ENCODE measurements at places on chromosomes 2 and 18.

DNA sequence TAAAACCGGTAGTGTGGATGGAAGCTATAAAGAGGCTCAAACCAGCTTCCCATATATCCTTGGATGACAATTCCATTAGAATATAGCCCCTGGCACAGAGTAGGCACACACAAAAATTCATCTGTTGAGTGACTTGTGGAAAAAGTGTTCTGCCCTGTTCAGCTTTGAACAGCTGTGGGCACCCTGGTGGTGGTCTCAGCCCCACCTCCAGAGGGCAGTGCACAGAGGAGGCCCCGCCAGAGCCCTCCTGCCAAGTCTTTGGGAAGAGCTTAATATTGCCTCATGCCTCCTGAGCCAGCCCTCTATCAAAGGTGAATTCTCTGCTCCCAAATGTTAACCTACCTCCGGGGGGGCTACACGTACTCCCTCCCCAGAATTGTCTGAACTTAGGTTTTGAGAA, 30.4 kb downstream of the EPAS1 start:
- no peak for DNase-seq

DNA sequence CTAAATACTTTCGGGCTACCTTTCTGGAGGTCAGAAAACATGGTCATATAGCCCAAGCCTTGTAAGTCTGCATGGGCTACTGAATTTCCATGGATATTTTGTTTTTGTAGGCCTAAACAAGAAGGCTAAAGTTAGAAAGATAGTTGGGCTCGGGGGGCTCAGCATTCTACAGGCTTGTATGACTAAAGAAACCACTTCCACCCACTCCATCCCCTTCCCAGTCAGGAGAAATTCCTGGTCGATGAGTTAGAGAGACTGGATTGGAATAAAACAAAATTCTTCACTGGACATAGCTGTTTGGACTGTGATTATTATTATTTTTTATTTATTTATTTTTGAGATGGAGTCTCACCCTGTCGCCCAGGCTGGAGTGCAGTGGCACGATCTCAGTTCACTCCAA, 539.4 kb upstream of the TNP1 start:
- no peak for DNase-seq

- no peak for DNase-seq
These were observed 12.9 kb downstream of the ADCY3 start for GRCh38 chr2:24907116-24907515.

DNA sequence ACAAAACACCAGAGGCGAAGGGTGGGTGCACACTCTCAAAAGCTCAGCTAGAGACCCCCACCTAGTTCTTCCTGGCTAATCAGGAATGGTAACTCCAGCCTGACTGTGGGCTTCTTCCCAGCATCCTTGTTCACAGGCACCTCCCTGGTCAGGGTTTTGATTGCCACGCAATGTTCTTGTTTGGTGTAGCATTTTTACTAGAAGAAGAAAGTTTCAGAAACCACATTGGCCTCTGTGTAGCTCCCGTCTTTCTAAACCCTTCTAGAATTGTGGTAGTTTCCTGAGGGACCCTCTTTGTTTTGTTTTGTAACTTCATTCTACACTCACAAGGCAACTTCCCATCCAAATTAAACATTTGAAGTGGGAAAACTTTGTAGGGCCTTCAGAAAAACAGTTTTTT, 254.5 kb upstream of the EPAS1 start:
- no peak for DNase-seq

DNA sequence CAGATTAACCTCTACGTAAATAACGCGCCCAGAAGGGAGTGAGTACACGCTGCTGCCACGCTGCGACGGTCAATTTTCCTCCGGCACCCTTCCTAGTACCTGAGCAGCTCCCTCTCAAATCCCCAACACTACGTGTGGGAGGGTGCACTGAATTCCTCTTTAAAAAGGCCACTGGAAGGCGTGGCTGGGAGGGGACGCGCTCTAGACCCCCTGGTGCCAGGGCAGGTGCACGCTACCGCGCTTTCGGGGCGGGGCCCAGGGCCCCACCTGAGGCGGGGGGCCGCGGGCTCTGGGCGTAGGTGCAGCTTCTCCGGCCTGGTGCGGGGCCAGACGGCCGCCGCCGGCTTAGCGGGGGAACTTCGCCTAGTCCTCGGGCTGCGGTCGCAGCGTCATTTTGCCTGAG, 668 bp upstream of the ANKRD12 start:
- DNase-seq = peak; percentile 26

- no peak for DNase-seq
These were observed 30.1 kb upstream of the THOC1 start for GRCh38 chr18:297936-298335.

DNA sequence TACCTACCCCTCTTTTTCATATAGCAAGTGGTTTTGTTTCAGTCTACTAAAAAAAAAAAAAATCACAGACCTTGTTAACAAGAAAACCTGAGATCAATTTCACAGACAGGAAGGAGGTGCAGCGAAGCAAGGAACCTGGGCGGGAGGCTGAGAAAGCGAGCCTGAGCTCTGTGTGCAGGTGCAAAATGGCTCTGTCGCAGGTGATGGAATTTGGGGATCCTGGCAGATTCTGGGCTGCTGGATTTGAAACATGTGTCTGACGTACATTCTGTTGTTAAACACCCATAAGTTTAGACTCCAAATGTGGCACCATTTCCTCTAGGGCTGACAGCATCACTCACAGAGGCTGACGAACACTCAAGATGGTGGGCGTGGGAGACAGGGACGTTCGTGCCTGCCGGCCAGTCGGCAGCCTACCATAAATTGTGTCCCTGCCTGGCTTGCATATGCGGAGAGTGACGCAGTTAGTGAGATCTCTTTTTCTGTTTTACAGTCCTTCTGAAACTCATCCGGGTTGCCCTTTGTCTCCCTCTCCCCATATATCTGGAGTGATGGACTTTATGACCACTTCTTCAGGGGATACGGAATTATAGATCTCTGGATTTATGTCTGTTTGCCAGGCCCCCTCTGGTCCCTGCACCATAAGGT, 8.8 kb upstream of the DDX1 start:
- DNase-seq = no peak

- DNase-seq = no peak
These were observed 13.6 kb downstream of the AQP12A start for GRCh38 chr2:240705204-240705791.

DNA sequence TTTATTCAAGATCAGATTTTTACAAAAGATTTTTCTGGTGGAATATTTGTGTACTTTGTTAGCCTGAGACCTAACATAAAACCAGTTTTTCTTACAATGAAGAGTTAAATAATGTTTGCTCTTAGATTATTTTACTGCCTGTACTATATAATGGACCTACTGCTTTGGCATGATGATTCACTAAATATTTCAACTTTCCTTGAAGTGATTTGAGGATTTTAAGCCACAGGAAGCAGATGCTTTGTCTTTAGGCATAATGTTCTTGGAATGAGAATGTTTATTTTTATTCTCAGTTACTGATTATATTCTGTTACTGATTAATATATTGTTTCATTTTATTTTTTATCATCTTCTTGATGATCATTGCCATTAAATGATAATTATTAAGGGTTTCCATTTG, 175.3 kb upstream of the LRP1B start:
- no peak for DNase-seq

- peak; percentile 34 for DNase-seq
These were observed 582.8 kb downstream of the ZEB2 start for GRCh38 chr2:143936848-143937722.

- peak; percentile 72 for DNase-seq
These were observed 124.2 kb upstream of the ITGB6 start for GRCh38 chr2:160324161-160324800.

GRCh38 chr18:53375621-53376020, 848.8 kb downstream of the MBD2 start:
- no peak for DNase-seq

- no peak for DNase-seq
These were observed 25.7 kb upstream of the LPIN1 start for GRCh38 chr2:11720752-11721151.

DNA sequence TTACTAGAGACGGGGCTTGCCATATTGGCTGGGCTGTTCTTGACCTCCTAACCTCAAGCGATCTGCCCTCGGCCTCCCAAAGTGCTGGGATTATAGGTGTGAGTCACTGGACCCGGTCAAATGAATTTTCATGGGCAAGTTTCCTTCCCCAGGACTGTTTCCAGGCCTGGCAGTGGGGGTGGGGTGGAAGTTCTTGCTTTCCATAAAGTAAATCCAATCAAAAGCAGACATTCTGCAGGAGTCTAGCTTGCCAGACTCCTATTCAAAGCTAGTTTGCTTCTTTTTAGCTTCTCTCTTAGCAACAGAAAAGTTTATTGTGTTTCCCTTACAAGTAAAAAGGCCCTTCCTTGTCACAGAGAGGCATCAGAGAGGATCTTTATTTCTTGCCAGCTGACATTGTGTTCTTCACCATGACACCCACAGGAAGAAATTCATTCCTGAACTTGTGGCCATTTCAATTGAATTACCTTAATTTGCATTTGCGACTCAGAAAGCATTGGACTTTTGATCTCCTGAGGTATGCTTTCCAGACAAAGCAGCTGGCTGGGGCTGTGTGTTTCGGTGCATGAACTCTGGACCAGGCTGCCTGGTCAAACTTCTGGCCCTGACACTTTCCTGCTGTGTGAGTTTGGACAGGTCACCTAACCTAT, 37.9 kb downstream of the LYPD1 start:
- DNase-seq = peak; percentile 13

DNA sequence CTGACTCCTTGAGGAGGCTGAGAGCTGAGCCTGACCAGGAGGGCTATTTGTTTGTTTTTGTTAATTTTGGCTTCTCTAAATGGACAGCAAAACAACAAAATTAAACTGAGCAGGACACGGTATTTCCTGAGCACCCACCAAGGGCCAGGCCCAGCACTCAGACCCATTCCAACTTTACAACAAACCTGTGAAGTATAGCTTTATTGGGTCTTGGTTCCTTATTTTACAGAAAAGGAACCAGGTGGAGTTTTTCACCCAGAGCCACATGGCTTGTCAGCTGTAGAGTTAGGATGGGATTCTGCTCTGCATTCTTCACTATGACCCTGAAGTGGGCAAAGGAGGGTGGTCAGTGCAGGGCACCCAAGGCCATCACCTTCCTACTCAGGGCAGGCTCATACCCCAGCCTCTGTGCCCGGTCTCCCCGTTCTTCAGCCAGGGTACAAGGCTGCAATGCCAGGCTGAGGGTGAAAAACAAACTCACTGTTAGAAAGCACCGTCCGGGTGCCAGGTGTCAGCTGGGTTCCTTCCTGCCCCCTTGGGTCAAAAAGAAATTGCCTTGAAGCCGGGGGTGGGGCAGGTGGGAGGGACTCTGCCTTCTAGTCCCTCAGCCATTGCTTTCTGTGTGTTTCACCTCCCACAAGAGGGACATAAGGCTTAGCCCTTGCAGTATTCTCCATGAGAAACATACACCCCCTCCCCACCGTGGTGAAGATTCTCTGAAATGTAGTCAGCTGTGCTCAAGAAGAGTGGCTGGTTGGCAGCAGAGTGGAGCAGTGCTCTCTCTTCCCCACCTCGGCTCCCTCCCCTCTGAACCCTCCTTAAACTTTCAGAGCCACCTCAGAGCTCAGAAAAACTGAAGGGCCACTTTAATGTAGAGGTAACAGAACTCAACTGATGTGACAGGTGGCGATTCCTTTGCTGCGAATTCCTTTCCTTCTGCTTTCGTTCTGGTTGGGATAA, 2.2 kb downstream of the PSD4 start:
- no peak for DNase-seq

DNA sequence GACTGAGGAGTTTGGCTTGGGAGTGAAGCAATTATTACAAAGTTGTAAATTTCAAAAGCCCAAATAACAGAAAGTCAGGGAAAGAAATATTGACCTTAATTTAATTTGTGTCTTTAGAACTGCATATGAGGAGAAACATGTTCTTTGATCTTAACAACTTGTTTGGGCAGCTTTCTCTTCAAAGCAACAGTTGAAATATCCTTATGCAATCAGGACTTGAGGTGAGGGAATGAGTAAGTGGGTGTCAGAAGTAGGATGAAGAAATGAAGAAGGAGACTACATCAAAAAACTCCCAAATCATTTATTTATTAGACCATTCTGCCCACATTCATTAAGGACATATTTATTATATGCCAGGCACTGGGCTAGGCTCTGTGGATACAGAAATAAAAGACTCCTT, 129.4 kb downstream of the GCA start:
- no peak for DNase-seq

DNA sequence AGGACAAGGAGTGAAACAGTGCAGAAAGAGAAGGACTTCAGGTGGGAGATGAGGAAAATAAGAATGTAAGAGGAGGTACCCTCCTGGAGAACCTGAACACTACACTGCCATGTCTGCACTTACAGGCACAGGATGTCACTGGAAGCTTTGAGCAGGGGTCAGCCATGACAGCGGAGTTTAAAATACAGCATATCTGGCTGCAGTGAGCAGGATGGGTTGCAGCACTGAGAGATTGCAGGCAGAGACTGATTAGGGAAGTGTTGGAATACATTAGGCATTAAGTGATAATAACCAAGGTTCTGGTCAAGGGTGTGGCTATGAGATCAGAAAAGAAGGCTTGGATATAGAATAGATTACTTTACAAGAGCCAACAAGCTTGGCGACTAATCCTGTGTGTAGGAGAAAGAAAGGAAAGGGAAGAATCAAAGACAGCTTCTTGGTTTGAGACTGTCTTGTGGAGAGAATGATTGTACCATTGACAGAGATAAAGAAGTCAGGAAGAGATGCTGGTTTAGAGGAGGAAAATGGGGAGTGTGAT, 171.1 kb upstream of the RBMS1 start:
- DNase-seq = no peak

DNA sequence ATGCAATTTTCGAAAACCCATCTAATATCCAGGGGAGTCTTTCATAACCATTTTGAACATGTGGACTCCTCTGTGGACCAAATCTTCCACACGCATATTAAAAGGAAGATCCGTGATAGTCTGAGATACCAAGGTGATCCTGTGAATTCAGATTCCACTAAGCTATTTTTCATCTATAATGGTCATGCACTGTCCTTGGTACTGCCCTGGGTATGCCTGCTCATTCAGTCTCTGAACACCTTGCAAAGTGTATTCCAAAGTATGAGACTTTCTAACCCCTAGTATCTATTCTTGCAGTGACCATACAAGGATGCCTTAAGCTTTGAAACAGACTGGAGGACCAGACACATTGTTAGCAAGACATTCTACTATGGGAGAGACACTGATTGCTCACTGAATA, 217.6 kb upstream of the CCDC150 start:
- DNase-seq = no peak

GRCh38 chr18:54616220-54616848, 25.3 kb downstream of the DYNAP start:
- DNase-seq = no peak

DNA sequence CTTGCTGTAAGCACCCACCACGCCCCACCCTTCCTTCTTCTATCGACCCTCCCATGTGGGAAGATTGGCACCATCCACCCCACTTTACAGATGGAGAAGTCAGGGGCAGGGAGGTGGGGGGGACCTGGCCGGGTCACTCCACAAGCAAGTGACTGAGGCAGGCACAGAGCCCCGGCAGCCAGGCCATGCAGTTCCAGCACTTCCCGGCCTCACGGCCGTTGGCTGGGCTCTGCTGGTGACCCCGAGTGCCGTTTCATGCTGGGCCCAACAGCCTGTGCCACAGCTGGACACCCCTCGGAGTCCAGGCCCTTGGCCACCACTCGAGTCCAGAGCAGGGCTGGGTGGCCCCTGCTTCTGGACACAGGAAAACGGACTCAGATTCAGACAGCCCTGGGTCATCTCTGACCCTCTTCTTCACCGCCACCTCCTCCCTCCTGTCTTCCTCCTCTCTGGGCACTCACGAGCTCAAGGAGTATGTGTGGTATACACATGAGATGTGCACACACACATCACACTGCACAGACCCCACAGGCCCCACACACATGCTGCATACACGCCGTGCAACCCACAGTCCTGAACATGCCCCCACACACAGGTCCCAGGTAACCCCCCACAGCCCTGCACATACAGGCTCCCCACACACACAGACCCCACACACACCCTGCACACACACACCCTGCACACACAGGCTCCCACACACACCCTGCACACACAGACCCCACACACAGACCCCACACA, 89.3 kb upstream of the GPC1 start:
- DNase-seq = no peak

Measured in muscle of back (tissue), 13 donors.